Stimulated activated CD8-positive, alpha-beta memory T cell treated with anti-CD3 and anti-CD28 coated beads, Interleukin-15, amount 100 ng/mL, for 4 hours (primary cell): ENCODE measurements at places on chromosomes 1 and 21.

GRCh38 chr1:34590211-34590623 is 164.6 kb upstream of the GJB5 start:
- no peak for DNase-seq

DNA sequence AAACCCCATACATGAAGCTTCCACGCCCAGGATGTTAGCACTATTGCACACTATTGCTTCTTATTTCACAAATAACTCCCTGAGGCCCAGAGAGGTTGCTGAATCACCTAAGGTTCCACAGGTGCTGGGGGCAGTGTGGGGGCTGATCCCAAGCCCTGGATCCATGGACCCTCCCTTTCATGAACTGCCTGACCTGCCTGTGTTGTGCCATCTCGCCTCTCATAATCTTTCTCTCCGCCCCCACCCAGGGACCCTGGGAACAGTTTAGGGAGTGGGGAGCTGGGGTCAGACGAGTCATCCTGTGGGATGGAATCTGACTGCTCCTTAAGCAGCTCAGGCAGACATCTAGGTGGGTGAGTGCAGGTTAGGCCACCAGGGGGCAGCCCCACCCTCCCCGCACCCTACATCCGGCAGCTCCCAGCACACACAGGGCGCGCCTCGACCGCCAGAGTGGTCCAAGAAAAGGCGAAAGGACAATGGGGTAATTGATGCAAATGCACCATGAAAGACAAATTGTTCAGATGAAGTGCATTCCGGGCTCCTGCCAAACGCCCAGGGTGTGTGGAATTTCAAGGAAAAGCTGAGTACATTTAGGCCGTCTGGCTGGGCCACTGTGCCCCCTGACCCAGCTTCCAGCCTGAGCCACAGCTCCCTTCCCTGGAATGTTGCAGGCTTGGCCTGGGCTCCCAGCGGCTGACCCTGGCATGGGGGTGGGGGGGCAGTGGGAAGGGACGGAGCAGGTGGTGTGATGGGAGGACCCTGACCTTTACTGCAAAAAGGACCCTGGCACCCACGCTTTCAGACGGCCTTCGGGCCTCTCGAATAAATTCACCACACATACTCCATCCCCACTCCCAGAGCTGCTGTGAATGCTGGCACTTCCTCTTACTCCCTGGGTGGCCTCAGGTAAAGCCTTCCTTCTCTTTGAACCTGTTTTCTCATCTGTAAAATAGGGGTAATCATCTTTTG is 20.8 kb downstream of the PHLDA3 start:
- DNase-seq = peak; percentile 10

DNA sequence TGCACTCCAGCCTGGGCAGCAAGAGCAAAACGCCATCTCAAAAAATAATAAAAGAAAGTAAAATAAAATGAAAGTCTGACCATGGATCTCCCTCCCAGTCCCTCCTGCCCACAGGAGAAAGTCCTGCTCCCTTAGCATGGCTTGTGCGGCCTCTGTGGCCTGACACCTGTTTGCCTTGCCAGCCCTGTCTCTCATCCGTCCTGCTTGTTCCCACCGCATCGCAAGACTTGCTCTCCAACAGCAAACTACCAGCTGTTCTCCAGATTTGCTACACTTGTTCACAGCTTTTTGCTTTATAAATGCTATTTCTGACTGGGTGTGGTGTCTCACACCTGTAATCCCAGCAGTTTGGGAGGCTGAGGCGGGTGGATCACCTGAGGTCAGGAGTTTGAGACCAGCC is 2.7 kb downstream of the ETV3L start:
- DNase-seq = no peak

- DNase-seq = peak; percentile 82
Measured at GRCh38 chr21:45643021-45643980, at the start of gene PCBP3. TSS of gene PCBP3 (plus strand) at chr21:45643725. CDS start at chr21:45850086, 206,361 bp downstream.

- DNase-seq = no peak
Measured at GRCh38 chr1:203985044-203985443, 87.9 kb upstream of the SOX13 start.
